Progenitor cell of endocrine pancreas (in vitro differentiated cells): ENCODE measurements at places on chromosomes 16 and 17. TPM values are rescaled to one million over a fixed set of nuclear protein-coding genes. Genes with fewer than 3 reads are reported as not detected.
A peak's percentile ranks its signal among the peaks of the same experiment; 100 is the strongest.

P2RX1 gene
- total RNA-seq, result 0.19 and 0.60 TPM in 2 replicates

GRCh38 chr17:64505340-64506200 lies 519 bp downstream of the DDX5 start:
- peaks cover 33% of the 10 kb centered on the region for H3K4me1 ChIP-seq
- no peaks in the 10 kb centered on the region for H3K27me3 ChIP-seq
- H3K36me3 ChIP-seq, result peaks cover 48% of the 10 kb centered on the region
- H3K27ac ChIP-seq, result peak overlapping the region; percentile 100
- peak; percentile 62 for DNase-seq

DNA sequence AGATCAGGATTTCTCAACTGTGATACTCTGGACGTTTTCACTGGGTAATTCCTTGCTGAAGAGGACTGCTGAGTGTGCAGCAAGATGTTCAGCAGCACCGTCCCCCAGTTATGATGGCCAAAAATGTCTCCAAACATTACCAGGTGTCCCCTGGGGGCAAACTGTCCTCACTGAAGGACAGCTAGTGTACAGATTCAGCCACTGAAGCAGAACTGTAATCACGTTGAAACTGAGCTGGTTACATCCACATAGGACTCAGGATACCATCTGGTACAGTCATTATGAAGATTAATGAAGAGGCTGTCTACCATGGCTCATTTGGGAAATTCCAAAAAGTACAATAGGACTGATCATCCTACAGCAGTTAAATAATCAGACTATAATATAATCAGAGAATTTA lies 43.3 kb upstream of the GINS3 start:
- H3K4me1 ChIP-seq, result no peaks in the 10 kb centered on the region
- H3K27ac ChIP-seq, result no peak overlapping the region
- no peaks in the 10 kb centered on the region for H3K36me3 ChIP-seq
- H3K27me3 ChIP-seq, result peaks cover 11% of the 10 kb centered on the region
- DNase-seq, result no peak

TMEM132E gene
- 0.05 and 0.13 TPM in 2 replicates for total RNA-seq

GRCh38 chr17:75313941-75314551 lies 24.8 kb upstream of the SLC25A19 start:
- H3K27me3 ChIP-seq, result no peaks in the 10 kb centered on the region
- peaks cover 11% of the 10 kb centered on the region for H3K4me1 ChIP-seq
- H3K27ac ChIP-seq, result peak overlapping the region; percentile 46
- no peaks in the 10 kb centered on the region for H3K36me3 ChIP-seq

ABCA3 gene
- total RNA-seq, result 6.9 and 7.6 TPM in 2 replicates

TPSAB1 gene
- not detected in 2 replicates for total RNA-seq

DNA sequence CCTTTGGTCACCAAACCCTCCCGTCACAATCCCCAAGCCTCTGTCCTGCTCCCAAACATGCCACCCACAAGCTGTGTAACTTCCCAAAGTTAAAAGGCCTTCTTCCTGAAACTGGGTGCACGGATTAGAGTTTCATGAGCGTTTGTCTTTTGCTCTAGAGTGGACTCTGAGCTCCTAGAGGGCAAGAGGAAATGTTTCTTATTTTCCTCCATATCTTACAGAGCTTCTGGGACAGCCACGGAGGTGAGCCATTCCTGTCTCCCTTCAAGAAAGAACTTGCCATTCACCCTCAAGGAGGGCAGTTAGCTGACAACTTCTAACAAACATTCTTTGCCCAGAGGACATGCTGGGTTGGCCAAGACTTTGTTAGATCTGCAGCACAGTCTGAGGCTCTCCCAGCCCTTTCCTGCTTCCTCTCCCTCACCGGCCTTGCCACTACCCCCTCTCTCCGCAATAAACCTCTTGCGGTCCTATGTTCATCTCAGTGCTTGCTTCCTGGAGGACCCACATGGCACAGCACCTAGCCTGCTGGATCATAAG lies 2.6 kb upstream of the MYCBPAP start:
- DNase-seq, result no peak
- peaks cover 17% of the 10 kb centered on the region for H3K27me3 ChIP-seq
- H3K27ac ChIP-seq, result no peak overlapping the region

DNA sequence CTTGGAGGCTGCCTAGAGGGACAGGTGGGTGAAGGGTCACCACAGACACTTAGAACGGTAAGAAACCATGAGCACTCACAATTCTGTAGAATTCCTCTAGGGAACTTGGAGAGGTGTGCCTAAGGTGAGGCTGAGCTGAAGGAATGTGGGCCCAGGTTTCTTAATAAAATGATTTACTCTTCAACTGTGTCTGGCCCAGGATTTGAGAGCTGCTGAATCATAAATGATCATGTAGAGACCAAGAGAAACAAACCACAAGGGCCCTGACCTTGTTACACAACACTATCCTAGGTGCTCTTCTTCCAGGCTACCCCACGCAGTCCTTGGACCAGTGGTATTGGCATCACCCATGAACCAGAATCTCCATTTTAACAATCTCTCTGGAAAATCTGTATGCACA lies 27.7 kb downstream of the ZNF18 start:
- H3K27me3 ChIP-seq, result peaks cover 12% of the 10 kb centered on the region
- H3K4me1 ChIP-seq, result peaks cover 3% of the 10 kb centered on the region
- H3K36me3 ChIP-seq, result peaks cover 17% of the 10 kb centered on the region
- no peak for DNase-seq
- H3K4me3 ChIP-seq, result no peak overlapping the region
- no peak overlapping the region for H3K27ac ChIP-seq

GRCh38 chr16:56769677-56770076 lies 39.7 kb downstream of the NUP93 start:
- no peaks in the 10 kb centered on the region for H3K36me3 ChIP-seq
- no peak for DNase-seq
- no peak overlapping the region for H3K4me3 ChIP-seq
- H3K27me3 ChIP-seq, result no peaks in the 10 kb centered on the region
- no peak overlapping the region for H3K27ac ChIP-seq
